NT2/D1 (cell line): ENCODE measurements at places on chromosomes 5 and 9.

GRCh38 chr9:106577121-106577520, 285.8 kb upstream of the ZNF462 start:
- DNase-seq = no peak

DNA sequence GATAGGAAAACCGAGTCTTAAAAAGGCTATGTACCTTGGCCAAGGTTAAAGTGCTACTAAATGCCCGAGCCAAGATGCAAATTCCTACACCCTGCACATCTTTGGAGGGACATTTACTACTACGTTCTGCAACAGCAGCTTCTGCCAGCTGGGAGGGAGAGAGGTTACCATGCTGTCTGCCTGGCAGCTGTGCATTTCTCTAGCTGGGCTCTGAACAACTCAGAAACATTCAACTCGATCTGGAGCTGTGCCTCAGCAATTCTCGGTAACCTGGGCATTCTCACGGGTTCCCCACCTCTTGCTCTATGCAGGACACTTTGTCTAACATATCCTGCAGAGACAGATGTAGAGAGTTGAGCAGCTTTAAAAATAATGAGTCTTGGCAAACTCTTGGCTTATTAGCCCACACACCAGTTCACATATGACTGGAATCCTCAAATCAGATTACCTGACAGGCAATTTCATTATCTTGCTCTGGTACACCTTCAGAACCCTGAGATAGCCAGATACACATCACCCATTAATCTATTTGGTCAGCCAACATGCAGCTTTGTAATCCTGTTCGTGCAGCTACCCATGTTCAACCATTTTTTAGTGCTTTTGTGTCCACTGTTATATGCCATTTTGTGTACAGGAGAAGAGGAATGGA, 115.8 kb downstream of the EFNA5 start:
- DNase-seq = no peak

DNA sequence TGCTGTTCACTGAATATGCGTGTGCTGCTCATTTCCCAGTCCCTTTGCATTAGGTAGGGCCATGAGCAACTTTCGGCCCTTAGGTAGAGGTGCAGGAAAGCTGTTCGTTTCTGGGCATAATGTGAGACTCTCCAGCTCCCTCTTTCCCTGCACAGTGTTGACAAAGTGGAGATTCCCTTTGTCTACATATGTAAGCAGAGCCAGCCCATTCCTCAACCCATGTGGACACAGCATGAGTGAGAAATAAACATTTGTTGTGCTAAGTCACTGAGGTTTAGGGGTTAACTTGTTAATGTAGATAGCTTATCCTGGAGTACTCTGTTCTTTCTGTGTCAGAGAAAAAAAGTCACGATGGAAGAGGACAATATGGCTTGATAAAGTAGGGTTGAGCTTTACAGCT, 343.8 kb downstream of the PSAT1 start:
- no peak for DNase-seq

- DNase-seq = no peak
These were observed 17.6 kb upstream of the LCP2 start for GRCh38 chr5:170315154-170315553.

DNA sequence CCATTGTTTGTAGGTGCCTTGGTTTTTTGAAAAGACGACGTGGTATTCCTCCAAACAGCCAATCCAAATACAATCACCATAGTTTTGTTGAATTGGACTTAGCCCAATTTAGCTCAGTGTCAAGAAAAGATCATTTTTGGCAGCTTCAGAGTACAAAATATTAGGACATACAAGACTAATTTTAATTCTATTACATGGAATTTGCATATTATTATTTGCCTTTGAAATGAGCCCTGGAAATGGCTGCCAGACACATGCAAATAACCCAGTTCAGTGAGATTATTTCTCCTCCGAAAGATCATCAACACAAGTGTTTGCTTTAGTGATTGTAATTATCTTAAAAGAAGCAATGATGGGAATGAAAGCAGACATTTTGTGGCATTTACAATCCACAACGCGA, 89.3 kb downstream of the PLK2 start:
- no peak for DNase-seq

GRCh38 chr5:178474562-178475184, 115.5 kb downstream of the COL23A1 start:
- no peak for DNase-seq

DNA sequence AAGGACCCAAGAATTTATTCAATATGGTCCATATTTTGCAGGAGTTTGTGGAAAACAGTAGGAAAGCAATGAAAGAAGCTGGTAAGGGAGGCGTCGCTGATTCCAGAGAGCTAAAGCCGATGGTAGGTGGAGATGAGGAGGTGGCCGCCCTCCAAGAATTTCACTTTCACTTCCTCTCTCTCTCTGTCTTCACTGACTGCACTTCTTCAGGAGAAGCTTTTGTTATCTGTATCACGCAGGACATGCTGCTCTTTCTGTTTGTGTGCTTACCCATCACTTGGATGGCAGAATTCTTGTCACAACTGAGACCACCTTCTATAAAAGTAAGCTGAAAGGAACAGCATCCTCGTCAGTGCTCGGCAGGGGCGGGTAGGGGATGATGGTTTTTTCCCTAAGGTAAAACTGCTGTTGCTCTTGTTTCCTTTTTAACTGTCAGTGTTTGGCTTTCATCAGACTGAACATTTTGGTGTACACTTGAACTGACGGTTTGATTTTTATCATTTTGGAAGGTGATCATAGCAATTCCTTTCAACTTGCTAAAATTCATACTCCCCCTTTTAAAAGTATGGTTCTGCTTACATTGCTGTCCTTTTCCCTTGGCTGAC, 62.4 kb upstream of the FSD1L start:
- no peak for DNase-seq

GRCh38 chr5:170466988-170467707, 36.7 kb upstream of the KCNIP1 start:
- DNase-seq = no peak
